ENCODE measurements at places on chromosomes 6 and 20.

- no peak for DNase-seq
Measured at GRCh38 chr6:1267057-1267732, 44.7 kb upstream of the FOXQ1 start.

DNA sequence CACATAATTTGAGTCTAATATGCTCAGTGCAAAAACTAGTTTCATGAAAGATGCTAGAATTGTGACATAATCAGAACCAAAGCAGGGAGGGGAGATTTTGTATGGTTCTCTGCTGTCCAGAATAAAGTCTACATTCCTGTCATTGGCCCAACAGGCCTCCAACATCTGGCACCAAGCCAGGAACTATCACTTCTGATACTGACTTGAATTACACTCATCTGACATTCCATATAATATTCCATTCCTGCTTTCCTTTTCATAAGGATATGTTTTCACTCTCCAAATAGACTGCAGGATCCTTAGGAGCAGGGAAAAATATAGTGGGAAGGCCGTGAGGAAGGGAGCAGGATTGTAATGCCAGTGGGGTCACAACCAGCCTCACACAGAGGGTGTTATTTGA, 84.6 kb upstream of the BTN3A2 start:
- DNase-seq: no peak

GRCh38 chr6:156598071-156598854, 178.9 kb upstream of the ARID1B start:
- no peak for DNase-seq

GRCh38 chr20:46928580-46929132, 34.0 kb downstream of the EYA2 start:
- no peak for DNase-seq

- no peak for DNase-seq
Measured at GRCh38 chr6:170092826-170093225, 198.1 kb downstream of the DLL1 start.

DNA sequence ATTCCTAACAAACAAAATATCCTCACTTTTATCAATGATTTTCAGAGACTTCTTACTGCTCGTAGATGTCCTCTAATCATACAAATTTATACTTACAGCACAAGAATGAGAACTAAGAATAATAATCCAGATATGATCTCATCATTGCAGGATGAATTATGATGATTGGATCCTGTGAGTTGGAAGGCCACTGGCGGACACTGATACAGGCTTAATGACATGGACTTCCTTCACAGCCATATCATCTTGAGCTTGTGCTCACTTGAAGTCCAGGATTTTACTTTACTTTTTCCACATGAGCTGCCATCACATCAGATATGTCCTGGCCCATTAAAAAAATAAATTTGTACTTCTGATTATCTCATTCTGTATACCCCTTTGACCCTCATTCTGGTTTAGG, 94.3 kb downstream of the NKAIN2 start:
- DNase-seq: no peak

- no peak for DNase-seq
Measured at GRCh38 chr6:106569428-106569827, 59.9 kb downstream of the RTN4IP1 start.

- DNase-seq: no peak
Measured at GRCh38 chr6:149242883-149243282, 74.6 kb upstream of the TAB2 start.

- no peak for DNase-seq
Measured at GRCh38 chr6:53924277-53924676, 129.5 kb downstream of the LRRC1 start.

- no peak for DNase-seq
Measured at GRCh38 chr6:138086573-138087196, 20.5 kb downstream of the PERP start.

DNA sequence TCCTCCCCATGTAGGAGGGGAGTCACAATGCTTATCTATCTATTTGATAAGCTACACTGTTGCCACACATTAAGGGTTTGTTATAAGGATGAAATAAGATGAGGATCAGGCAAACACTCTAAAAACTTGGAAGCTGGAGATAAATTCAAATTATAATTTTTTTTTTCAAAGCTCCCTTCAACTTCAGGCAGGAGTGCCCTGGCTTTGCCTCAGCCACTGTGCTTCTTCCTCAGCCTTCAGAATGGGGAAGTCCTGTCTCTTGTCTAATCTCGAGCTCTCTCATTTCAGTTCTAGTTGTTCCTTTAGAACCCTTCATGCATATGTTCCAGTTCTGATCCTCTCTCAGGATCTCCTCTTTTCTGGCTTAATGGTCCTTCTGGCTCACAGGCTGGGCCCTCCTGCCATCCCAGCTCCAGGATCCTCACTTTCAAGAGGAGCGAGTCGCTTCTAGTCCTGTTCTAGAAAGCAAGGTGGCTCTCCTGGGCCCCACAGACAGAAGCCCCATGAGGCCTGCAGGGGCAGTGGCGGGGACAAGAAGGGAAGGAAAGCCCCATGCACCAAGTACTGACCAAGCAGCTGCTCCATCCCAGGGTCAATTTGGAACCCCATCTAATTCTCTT, 164.3 kb downstream of the VEGFA start:
- no peak for DNase-seq

DNA sequence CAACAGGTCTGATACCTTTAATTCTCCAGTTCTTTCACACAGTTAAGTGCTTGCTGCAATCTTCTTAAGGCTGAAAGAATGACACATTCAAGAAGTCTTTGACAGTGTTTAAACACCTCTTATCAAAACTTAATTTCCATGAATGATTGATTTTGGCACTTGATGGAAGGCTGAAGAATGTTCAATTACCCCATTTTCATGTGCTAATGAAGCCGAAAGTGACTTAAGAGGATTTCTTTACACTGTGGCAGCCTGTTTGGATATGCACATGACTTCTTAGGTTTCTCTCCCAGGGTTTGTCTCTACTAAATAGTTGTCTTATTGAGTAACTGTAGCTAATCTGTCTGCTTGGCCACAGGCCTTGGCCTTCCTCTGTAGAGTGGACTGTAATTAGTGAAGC, 81.1 kb upstream of the PRDM1 start:
- no peak for DNase-seq

DNA sequence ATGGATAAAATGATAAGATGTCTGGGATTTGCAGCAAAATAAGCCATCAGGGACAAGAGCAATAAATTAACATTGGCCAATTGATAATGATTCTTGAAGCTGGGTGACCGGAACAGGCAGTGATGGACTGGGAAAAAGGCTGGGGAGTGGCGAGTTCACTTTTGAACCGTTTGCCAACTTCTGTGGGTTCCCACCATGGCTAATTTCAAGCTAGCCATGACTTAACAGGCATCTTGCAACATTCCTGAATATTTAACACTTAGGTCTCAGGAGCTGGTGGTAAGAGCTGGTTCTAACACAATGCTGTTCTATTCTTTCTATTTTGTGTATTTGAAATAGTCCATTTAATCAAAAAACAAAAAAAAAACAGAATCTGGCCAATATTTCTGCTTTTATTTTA, 37.6 kb upstream of the CD83 start:
- DNase-seq: no peak

DNA sequence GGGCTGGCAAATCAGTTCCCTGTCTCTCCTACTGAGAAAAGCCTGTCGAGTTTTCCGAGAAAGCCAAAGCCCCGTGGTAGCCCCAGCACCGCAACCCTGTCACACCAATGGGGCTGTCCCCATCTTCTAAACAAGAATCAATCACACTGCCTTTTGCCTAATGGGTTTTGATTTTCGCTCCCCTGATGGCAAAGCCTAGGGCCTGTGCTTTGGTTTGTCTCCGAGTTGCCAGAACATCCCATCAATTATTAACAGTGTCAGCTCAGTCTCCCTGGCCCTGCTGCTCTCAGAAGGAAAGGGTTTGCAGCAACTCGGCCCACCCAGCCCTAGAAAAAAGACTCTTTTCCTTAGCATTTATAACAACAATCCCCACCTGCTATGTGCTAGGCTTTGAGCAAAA, 4.2 kb downstream of the KCNB1 start:
- no peak for DNase-seq

DNA sequence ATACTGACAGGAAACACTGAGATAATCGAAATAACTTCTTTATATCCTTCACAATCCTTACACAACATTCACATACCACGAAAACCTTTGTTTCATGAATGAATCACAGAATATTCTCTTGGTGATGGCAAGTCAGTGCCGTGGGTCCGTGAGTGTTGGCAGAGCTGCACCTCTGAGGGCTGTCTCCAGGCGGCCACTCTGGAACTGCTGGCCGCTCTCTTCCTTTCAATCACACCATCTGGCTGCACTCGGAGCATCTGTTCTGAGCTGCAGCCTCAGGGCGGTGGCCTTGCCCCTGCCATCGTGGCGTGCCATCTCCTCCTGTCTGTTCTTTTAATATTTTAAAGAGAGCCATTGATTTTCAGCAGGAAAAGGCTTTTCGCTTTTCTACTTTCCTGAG, 129.4 kb upstream of the AFDN start:
- DNase-seq: no peak

DNA sequence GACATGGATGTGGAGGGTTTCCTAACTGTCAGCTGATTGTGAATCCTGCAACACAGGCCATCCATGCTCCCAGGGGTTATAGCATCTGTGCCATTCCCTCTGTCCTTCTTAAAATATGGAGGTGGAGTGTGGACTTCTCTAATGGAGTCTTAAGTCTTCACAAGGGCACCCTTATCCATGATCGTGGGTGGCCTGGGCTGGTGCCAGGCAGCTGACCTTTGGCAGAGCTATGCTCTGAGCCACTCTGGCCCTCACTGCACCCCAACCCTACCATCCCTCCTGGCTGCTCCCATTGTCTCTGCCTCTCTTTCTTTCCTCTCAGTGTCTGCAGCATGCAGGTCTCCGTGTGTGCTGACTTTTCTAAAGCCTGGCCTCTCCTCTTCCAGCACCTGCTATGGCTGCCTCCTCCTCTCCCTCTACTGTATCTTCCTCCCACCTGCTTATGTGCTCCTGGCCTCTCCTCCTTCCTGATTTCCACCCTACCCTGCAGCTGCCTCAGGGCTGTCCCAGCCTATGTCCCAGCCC, 11.2 kb upstream of the PCMTD2 start:
- DNase-seq: no peak

- DNase-seq: no peak
Measured at GRCh38 chr20:57275813-57276212, 9.4 kb upstream of the BMP7 start.

- no peak for DNase-seq
Measured at GRCh38 chr6:112149236-112149635, 61.8 kb downstream of the FAM229B start.

DNA sequence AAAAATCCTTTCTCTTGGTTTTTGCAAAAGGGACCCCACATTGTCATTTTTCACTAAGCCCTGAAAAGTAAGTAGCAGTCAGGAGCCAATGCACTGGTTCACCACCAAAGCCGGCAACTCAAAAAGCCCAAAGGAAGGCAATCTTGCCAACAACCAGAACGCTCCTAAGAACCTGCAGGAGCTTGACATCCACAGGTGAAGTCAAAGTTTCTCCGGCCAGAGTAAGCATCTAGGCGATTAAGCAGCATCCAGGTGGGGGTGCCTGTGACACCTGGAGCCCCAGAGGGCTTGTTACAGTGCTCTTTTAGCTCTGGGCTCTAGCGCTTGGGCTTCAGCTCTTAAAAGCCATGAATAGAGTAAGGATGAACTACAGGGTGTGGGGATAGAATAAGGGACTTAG, 36.1 kb downstream of the SLC35D3 start:
- DNase-seq: no peak

GRCh38 chr6:170505306-170505705, 47.8 kb downstream of the PSMB1 start:
- no peak for DNase-seq

GRCh38 chr20:13613917-13614316, 24.8 kb downstream of the TASP1 start:
- DNase-seq: no peak

DNA sequence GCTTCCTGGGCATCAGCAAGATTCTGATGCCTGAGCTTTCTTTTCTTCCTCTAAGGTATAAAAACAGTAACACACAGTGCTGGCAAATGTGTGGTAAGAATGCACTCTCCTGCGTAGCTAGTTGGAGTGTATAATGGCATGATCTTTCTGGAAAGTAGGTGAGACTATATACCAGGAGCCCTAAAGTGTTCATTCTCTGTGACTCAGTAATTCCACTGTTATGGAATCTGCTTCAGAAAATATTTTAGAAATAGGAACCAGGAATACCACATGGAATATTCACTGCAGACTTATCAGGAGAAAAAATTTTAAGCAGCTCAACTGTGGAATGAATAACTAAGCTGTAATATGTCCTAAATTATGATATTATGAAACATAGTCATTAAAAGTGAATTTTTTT, 16.9 kb upstream of the CSE1L start:
- no peak for DNase-seq

DNA sequence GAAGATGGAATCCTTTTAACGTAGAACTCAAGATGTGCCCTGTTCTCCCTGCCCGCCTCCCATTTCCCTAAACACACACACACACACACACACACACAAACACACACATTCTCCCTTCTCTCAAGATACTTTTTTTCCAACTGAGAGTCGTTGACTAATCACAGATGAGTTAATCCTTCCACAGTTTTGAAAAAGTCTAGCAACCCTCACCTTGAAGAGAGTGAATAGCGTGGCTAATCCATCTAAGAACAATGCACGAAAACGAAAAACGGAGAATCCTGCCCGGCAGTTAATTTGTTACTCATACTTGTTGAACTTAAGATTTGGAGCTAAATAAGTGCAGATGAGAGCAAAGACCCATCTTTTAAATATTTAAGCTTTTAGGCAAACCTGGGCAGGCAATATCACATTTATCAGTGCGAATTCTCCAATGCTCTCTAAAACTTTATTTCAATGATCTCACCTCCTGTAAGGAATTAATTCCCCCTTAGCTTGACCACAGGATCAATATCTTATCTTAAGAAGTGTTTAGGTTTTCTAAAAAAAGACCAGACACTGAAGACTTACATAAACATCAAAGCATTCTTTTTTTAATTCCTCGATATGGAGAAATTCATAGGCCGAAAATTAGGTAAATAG, 1.1 kb downstream of the AGPAT4 start:
- DNase-seq: no peak

- no peak for DNase-seq
Measured at GRCh38 chr6:113934101-113934500, 36.8 kb downstream of the HDAC2 start.
